ENCODE measurements at places on chromosomes 7 and 10.

DNA sequence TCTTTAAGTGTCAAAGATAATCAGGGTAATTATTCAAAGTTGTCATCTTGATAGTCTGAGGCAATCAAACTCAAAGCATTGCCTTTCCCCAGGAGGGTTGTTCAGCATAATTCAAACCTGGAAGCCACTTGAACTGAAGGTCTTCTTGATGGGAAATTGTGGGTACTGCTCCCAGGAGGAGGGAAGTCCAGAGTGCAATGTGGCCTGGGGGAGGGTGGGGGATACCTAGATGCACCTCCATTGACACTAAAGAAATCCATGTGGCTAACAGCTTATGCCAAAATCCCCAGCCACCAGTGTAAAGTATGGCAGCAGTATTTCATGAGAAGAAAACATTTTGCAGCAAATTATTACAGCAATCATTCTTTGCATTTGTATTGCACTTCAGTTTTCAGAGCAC lies 114.9 kb downstream of the STRA8 start:
- DNase-seq = no peak

DNA sequence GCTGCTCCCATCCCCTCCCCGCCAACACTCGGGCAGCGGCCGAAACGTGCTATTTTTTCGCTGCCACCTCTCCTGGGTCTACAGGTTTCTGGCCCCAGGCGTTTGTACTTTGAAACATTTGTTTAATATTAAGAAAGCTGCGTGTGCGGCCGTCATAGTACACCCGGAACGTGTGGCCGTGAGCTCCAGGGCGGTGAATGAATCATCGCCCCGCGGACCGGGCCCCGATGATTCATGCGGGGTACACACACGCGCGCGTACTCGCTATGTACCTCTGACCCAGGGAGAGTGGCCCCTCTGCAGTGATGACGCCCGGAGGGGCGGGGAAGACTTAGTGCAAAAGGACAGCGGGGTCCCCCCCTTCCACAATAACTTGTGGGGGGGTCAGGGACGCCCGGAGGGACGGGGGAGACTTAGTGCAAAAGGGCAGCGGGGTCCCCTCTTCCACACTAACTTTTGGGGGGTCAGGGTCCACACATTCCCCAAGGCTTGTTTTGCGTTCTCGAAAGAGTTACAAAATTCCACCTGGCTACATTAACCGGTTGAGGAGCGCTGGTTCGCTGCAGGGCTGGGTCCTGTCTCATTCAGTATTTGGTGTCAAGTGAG lies 56.5 kb upstream of the PCGF5 start:
- peak; percentile 44 for DNase-seq

DNA sequence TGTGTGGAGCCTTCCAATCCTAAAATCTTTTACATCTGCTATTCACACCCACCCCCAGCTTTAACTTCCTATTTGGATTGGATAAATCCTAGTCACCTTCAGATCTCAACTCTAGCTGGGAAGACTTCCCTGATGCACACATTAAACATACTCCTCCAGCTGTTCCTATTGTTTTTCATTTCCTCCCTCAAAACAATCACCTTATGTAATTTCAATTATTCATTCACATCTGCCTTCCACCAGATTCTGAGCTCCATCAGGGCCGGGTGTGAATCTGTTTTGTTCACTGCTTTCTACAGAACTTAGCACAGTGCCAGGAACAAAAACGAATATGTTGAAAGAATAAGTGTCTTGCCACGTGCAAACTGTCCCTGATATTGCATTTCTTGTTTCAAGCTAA lies 497.4 kb downstream of the PLXDC2 start:
- no peak for DNase-seq

DNA sequence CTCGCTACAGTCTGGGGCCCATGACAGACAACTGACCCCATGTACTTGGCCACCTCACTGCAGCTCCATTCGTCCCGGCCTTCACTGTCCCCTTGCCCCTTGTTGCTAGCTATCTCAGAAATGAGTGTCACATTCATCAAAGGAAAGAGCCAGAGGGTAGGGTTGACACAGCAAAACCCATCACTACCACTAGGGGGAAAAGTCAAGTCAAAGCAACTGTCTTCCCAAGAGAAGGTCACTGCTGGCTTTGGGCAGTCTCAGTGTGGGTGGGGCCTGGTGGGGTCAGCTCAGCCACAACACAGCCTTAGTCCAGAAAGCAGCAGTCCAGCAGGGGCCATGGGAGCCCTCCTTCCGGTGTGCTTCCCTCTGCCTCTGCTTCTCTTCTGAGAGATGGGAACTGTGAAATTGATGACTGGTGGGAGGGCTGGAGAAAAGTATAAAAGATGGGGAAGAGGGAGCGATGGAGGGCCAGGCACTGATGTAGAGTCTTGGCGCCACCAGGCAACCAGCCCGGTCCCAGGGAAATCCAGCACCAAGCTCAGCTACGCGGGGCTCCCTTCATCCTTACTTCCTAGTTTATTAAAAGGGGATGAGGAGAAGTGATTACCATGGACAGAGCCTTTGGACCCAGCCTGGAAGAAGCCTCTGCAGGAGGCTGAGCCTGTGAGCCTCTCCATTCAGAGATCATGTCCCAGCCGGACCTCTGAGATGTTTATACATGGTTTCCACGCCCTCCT lies 58.0 kb downstream of the PLXNA4 start:
- DNase-seq = no peak

DNA sequence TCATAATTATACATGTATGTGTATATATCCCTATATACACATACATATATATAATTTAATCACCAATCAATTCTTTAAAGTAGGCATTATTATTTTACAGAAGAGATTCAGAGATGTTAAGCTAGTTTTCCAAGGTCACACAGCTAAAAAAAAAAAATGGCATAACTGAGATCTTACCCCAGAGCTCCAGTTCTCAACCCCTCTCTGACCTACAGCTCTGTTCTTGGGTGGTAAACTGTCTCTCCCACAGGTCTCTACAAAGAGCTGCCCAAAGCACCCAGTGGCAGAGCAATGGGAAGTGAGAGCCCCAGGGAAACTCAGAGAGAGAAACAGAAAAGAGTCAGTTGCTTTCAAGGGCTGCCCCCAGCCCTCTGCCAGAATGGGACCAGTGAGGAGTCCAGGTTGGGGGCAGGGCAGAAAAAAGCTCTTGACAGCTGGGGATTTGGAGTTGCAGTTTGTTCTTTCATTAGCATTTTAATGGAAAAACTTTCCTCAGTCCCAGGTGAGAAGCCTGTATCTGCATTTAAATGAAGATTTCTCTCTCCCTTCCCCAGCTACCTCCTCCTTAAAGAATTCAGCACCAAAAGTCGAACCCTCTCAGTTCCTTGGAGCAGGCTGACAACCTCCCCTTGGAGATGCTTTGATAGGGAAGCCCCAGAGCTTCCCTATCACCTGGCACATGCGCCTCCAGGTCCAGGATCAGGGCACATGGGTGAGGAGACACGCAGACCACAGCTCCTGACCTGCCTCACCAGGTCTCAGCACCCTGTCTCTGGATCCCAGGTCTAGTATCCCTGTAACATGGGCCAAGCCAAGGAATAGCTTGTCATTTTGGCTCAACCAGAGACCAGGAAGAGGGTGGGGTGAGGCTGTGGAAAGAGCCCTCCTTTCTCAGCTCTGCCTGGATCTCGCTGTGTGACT lies 388.1 kb downstream of the PLXNA4 start:
- DNase-seq = no peak

GRCh38 chr7:132225216-132226030 lies 350.8 kb downstream of the PLXNA4 start:
- DNase-seq = no peak

GRCh38 chr10:33376476-33376875 lies 42.0 kb upstream of the NRP1 start:
- no peak for DNase-seq

GRCh38 chr7:131328377-131329175 lies 900 bp downstream of the MKLN1 start:
- peak; percentile 3 for DNase-seq

GRCh38 chr7:8143151-8143874 lies 118.7 kb downstream of the ICA1 start:
- no peak for DNase-seq

- DNase-seq = no peak
Measured at GRCh38 chr7:84218681-84219080, 24.1 kb upstream of the SEMA3A start.

DNA sequence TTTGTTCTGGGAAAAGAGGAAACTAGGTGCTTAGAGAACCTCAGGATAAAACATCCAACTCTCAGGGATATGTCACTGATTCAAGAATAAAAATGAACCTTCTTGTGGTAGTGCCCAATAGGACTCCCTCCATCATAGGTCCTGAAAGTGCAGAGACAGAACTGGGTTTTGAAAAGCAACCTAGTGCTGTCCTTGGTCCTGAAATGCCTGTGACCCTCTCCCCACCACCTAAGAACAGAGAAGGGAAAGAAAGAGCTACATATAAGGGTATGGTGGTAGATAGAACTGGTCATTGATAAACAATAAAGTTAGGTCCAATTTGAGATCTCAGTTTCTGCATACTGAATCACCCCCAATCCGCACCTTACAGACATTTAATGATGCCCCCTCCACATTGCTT lies 953.3 kb downstream of the XPNPEP1 start:
- DNase-seq = no peak

- DNase-seq = no peak
Measured at GRCh38 chr10:16458166-16458955, 21.6 kb downstream of the PTER start.

DNA sequence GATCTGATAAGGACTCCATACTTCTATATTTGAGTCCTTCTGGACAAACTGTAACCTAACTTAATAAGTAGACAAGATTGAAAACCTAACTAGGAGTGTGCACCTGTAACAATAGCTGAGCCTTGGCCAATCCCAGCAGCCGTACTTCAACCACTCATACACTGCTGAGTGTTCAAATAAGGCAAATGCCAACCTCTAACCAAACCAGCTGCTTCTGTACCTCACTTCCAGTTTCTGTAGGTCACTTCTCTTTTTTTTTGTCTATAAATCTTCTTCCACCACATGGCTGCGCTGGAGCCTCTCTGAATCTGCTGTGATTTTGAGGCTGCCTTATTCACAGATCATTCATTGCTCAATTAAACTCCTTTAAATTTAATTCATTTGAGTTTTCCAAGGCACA lies 753.2 kb downstream of the DNAJB9 start:
- no peak for DNase-seq

GRCh38 chr7:78350926-78351325 lies 552.4 kb downstream of the PHTF2 start:
- DNase-seq = no peak

GRCh38 chr10:75461672-75462649 lies 30.5 kb downstream of the LRMDA start:
- no peak for DNase-seq

- DNase-seq = no peak
Measured at GRCh38 chr10:47296156-47296894, 3.7 kb upstream of the GDF10 start.

- DNase-seq = no peak
Measured at GRCh38 chr10:69957886-69958555, 94.6 kb upstream of the MACROH2A2 start.

GRCh38 chr7:52749880-52750279 lies 285.6 kb upstream of the POM121L12 start:
- DNase-seq = no peak

- DNase-seq = no peak
Measured at GRCh38 chr7:151060113-151060415, 675 bp downstream of the SLC4A2 start.

- DNase-seq = no peak
Measured at GRCh38 chr7:28750981-28751380, 207.1 kb downstream of the TRIL start.

GRCh38 chr7:93427107-93427506 lies 147.4 kb downstream of the CALCR start:
- no peak for DNase-seq
